ENCODE measurements at places on chromosomes 5 and 9.

DNA sequence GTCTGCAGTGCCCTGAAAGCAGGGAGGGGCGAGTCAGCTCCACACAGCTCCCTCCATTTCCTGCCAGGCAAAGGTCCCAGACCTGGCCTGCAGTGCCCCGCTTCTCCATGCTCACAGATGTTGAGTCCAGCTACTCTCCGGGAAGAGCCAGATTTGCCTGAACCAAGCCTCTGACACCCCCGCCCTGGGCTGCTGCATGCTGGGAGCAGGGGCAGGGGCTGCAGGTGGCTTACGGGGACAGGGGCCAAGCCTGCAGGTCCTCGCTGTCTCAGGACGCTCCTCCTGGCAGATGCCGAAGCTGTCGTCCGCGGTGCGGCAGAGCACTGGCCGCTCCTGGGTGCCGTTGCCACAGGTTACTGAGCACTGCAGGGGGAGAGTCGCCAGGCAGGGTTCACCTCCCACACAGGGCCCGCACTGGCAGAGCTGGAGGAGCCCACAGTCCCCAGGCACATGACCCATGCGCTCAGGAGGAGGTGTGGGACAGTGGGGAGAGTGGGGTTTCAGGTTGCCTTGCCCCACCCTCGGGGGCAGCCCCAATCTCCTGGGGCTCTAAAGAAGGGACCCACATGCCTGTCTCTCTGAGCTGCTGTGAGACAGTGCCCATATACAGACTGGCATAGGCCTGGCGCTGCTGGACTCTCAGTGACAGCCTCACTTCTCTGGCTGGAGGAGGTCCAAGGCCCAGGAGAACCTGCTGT, 62.4 kb downstream of the ZNF354C start:
- no peak for DNase-seq

- no peak for DNase-seq
Observed at GRCh38 chr9:37025071-37025822, 8.8 kb downstream of the PAX5 start.

GRCh38 chr5:38099205-38100168, 158.9 kb upstream of the EGFLAM start:
- no peak for DNase-seq

- DNase-seq: no peak
Observed at GRCh38 chr9:96253059-96253696, 48.8 kb downstream of the HSD17B3 start.

DNA sequence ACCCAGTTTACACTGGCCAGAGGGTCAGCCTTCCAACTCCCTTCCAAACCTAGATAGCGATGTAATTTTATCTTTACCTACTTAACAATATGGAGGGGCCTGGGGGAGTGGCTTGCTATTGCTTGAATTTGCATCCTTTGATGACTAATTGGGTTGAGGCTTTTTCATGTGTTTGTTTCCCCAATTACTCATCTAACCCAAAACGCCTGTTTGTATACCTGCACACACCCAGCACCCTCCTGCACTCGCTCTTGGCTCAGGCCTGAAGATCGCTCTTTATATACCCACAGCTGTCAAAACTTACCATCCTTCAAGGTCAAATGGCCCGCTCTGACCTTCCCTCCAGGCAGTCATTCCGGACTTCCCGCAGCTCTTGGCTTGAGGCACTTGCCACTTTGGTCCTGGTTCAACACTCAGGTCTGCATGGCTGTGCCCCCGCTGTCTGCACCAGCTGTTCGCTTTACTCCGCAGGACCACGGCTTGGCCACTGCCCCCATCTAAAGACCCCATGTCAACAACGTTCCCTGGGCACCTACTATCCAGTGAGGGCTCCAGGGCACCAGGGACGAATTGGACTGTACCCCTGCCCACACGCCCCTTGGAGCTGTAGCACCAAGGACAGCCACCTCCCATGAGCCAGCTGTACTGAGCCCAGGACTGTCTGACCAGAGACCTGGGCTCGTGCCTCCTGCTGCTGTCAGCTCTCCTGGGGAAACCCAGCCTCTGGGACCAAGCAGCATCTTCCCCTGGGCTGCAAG, 76.1 kb upstream of the ADAMTS2 start:
- no peak for DNase-seq

DNA sequence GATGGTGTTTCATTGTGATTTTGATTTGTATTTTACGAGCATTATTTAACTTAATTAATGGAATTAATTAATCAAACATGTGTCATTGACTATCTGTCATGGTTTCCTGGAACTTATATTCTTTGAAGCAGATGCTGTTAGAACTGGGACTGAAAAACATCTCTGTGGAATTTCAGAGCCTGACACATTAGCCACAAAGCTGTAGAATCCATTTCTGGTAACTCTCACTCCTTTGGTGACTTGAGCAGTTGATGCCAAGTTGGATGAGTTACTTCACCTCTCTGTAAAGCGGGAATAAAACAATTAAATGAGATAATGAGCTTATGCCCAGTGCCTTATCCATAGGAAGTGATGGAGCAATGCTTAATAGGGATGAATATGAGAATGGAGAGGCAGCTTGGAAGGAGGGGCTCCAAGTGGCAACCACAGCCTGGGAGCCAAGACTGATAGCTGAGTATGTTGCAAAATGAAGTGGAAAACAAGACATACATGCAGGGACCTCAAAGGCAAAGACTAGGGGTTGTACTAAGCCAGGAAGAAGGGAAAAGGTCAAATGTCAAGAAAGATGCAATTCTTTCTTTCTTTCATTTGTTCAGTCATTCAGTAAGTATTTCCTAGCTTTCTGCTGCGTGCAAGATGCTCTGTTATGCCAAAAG, 23.1 kb upstream of the ADRA1B start:
- DNase-seq: no peak
